ENCODE measurements at places on chromosomes 1 and 21. TPM values are rescaled to one million over a fixed set of nuclear protein-coding genes. Genes with fewer than 3 reads are reported as not detected.

GJC2 gene
- 0.62 TPM for total RNA-seq

- no peak for DNase-seq
Measured at GRCh38 chr1:64685217-64685616, 59.7 kb upstream of the RAVER2 start.

DNA sequence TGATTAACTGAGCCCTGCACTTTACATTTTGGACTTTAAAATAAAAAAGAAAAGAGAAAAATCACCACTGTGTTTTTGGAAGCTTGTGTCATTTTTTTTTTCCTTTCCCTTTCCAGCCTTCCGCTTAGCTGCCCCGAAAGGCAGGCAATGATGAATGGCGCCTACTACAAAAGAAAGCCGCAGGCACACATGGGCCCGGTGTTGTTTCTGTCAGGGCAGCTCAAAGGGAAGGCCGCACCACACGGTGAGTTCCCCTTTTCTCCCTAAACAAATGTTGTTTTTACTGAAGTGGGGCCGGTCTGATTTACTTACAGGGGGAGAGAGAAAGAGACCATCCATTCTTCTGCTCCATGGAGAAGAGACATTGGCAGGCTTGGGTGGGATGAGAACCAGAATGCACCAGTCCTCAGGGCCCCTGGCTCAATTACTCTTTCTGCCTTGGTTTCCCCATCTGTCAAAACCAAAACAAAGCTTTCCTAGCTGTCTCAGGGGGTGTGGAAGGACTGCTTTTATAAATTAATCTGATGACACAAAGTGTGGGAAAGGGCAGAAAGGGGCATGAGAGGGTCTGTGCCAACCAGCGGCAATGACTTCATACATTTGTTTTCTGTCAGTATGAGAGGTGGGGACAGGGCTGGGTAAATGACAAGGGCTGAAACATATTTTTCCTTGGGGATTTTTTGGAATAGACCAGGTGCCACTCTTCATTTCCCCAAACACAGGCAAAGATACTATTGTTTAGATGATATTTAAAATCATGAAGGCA lies 91.4 kb upstream of the PLXNA2 start:
- no peak for DNase-seq

SNX7 gene
- 0.09 TPM for total RNA-seq

GRCh38 chr1:207223162-207223561 lies 98.3 kb upstream of the CD55 start:
- no peak for DNase-seq

GRCh38 chr1:33609739-33610138 lies 137.3 kb downstream of the ZSCAN20 start:
- no peak for DNase-seq

DNA sequence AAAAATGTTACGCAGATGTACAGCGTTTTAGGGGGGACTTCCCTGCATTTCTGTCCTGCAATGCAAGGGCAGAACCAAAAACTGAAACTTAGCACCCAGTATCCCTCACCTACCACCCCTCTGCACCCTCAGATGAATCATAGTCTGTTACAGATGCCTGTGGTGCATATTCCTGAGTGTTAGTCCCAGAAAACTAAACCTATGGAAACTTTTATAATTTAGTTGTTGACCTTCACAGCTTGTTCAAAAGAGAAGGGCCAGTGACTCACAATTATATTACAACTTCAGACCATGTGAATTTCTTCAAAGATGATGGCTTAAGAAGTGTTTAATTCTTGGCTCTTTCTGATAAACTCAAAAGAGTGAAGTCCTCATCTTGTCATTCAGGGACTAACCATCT lies 5.8 kb downstream of the PTGER3 start:
- DNase-seq = no peak

DNA sequence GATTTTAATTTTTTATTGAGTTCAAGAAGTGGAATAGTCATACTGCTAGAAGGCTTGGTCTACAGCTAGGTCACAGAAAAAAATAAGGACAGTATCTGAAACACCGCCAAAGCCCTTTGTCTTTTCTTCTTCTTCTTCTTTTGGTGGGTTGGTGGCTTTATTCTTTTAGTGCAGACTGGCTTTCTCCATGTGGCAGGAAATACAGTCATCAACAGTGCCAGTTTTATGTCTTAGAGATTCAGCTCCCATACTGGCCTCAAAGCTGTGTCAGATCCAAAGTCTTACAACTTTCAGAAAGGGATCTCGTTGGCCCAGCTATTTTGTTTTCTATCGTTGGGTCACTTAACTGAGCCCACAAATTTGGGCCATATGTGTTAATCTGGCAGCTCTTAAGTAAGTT lies 58.2 kb downstream of the FNBP1L start:
- DNase-seq = no peak

PPOX gene
- total RNA-seq = 48.5 TPM

DNA sequence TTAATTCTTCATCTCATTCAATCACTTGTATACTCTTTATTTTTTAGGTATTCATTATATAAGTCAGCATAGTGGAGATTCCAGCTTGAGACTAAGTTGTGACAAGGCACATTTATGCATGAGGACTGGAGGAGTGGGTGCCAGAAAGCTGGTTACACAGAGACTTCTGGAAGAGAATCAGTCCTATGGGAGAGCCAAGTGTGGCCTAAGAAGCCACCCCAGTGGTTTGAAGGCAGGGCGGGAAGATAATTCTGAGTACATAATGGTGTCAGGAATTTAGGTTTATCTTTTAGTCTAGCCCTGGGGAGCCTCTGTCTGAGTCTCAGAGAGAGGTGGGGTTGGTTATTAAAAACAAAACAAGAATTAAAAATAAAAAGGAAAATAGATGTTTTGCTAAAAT lies 83.0 kb downstream of the SPAG17 start:
- no peak for DNase-seq

DNA sequence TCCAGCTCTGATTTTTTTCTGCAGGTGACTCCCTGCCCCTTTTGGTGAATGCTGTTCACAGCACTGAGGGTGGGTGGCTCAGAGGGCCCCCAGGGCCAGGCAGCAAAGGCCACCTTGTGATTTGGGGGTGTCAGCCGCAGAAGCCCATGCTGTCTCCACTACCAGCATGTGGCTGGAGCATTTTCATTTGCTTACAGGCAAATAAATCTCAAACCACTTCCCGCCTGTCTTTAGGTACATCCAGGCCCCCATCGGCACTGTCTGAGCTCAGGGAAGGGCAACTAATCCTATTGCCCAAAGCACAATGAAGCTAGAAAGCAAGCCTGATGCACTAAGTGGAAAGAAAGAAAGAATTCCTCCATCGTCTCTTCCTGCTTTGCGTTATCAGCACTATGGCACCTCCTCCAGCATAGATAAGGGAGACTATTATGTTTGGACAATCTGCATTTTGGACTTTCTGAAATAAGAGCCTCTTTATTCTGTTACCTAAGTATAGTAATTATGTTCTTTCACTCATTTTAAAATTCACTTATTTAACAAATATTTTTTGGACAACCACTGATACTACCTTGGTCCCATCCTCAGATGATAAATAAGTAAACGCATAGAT lies 100.5 kb upstream of the TLR5 start:
- DNase-seq = no peak

DNA sequence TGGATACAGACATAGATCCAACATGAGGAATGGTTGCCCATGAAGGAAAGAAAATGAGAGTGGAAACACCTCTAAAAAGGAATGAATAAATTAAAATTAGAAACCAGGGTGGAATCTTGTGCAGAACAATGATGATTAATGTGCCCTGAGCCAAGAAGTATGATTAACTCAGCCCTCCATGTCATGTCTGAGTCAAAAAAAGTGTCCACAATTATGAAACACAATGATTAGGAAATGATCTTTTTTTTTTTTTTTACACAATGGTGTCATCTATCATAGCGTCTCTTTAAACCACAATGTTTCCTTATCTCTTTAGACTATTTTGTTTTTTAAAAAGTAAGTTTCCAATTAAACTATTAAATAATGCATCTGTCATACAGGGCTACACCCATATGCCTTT lies 78.9 kb upstream of the RAB4A start:
- no peak for DNase-seq

- no peak for DNase-seq
Measured at GRCh38 chr1:21641537-21641936, 27.6 kb downstream of the RAP1GAP start.

DIO1 gene
- not detected for total RNA-seq

GRCh38 chr1:110746644-110747259 lies 72.0 kb upstream of the KCNA3 start:
- peak; percentile 49 for DNase-seq

All from K562 (cell line).